ENCODE measurements at places on chromosomes 2 and 18.

GRCh38 chr2:227877421-227878310, 6.2 kb downstream of the DAW1 start:
- no peak for DNase-seq

- DNase-seq: no peak
Measured at GRCh38 chr2:173232956-173233744, 121.5 kb upstream of the CDCA7 start.

DNA sequence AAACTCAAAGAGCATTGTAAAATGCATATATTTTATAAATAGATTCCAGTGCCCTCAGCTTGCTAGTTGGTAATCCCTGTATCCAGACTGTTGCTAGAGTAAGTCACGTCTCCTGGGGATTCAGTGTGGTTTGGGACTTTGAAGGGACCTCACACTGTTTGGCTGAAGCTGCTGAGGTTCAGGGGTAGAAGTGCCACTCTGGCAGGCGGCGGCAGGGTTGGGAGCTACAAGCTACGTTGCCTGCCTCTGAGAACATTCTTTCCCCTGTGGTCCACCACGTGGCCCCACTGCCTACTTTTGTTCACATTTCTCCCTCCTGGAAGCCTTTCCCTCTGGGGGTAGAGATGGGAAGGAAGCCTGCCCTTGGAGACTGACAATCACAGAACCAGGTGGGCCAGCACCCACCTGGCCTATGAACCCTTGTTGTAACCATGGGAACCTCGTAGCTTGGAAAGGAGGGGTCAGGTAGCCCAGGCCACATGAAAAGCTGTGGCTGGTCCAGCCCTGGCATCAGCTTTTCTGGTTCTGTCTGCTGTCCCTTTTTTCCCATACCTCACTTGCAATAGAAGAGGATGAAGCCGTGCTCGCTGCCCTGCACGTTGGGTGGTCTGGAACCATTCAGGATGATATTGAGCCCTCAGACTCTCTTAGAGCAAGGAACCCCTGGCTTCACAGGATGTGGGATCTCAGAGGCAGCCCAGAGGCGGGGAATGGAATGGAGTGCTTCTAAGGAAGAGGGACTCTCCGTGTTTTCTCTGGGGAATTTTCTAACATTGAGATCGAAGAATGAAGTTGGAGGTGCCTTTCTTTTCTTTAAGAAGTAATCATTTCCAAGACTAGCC, 2.9 kb downstream of the RNF144A start:
- DNase-seq: no peak

- DNase-seq: no peak
Measured at GRCh38 chr2:200314976-200315567, 8.6 kb downstream of the SPATS2L start.

DNA sequence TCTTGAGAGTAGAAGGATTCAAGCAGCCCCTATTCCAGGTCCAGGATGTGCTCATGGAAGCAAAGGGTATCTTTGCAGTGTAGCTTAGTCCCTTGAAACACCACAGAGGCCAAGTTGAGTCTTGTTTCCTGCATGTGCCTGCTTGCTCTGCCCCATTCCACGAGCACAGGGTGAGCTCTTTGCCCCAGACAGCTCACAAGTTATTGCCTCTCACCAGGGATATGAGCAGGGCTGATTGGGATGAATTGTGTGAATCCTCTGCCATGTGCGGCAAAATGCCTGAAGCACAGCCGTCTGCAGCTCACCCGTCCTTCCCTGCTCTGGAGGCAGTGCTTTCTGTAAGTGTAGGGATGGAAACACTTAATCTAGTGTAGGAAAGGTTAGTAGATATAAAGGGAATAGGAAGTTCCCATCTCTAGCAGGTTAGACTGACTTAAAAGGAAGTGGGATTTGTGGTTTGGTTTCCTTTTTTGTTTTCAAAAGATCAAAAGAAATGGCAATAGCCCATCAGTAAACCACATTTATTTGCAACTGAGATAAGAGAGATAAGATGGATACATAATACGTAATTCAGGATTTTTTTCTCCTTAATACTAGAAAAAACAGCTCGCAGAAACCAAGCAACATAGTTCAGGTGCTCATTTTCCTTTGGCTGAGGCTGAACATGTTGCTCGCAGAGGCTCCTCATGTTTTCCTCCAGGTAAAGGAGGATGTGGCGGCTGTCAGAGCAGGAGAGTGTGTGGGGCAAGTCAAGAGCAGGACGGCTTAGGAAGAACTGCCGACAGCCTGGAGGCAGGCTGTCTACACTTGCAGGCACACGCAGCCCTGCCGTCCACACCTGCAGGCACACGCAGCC, 41.4 kb downstream of the TMEM182 start:
- DNase-seq: no peak

DNA sequence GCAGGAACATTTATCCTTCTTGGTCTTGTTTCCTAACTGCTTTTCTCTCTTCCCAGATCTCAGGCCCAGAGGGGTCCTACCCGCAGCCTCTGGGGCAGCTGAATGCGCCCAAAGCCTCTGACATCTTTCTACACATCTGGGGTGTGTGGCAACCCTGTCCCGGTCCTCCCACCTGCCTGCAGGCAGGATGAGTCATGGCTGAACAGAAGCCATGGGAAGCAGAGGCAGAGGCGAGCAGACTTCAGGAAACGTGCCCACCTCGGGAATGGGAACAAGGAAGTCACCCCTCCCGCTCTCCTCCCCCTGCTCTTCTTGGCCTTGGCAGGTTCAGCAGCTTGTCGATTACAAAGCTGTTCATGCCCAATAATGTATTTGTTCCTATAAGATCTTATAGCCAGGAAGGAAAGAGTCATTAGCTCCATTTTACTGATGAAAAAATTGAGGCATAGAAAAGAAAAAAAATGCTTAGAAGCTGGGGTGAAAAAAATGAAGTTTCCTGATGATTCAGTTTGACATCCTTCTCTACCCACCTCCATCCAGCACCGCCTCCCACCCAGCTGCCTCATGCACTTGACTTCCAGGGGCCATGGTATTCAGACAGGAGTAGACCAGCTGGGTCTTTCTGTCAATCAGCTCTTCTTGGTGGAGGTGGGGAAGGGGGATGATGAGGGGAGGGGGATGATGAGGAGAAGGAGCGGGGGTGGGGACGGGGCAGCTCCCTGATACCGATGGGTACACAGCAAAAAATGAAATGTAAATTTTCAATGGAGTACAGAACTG, 10.4 kb upstream of the KCNF1 start:
- DNase-seq: no peak

GRCh38 chr2:142940606-142941223, 63.3 kb downstream of the KYNU start:
- DNase-seq: no peak

DNA sequence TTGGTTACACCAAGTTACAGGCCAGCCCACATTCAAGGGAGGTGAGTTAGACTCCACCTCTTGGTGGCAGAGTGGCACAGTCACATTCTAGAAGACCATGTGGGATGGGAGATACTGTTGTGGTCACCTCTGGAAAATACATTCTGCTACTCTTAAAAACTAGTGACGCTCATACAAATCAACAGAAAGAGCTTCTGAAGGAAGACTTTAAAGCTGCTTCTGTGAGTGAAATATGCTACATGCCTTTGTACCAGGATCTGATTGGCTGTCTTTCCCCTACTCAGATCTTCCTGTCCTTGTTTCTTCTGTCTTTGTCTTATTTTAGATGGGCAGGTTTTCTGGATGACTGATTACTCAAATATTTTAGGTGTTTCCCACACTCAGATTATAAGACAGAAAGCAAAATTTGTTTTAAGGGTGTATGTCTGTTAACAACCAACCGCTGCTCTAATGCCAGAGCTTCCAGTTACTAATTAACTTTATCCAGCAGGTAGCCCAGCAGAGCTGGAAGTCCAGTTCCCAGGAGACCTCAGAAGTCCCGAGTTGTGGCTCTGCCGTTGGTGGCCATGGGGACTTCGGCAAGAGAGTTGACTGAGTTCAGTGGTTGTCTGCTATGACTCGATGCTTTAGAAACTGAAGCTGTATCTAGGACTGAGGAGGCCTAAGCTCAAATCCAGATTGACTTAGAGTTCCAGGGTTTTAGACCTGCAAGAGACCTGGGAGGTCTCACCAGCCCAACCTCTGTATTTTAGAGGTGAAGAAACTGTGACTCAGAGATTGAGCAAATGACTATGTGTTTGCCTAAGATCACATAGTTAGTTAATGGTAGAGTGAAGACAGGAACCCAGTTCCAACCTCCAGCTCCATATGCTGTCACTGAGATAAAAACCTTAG, 7.4 kb downstream of the IL1R2 start:
- DNase-seq: no peak

DNA sequence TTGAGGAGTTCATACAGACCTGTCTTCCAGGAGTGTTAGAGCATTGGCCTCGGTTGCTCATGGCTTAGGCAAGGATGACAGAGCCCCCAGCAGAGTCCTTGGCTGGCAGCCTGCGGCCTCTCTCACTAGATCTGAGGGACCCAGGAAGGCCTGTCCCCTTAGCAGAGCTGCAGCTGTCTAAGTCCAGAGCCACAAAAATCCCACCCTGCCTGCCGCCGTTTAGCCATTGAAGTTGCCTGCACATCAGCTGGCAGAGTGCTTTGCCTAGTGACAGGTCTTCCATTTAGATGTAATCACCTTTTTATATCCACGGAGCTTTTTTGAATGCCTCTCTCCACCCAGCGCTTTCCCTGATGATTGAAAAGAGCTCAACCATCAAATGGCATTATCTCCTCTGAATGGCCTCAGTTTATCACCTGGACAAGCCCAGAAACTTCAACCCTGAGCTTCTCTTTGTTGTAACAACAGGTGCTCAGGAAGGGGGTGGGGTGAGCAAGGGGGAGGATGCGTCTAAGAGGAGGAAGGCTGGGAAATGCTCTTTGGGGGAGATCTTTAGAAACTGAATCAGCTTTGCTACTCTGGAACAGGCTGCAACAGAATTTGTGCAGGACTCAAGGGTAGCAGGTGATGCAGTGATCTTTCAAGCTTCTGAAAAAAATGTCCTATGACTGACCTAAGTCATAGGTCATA, 71.9 kb downstream of the TNP1 start:
- DNase-seq: no peak

DNA sequence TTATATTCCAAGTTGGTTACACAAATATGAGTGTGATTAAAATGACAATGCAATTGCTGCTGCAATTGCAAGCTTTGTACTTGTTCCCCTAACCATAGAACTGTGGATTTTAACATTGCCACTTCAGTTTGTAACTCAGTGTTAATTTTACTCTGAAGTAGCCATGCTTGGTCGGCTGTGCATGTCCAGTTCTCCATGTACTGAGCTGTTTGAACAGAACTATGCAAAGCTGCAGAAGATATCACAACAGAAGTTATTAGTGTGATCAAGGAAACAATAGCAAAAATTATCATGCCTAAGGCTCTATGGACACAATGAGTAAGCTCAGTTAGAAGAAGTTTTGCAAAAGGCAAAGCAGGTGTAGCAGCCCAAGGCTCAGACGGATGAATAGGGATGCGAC, 45.3 kb downstream of the CXCR4 start:
- DNase-seq: no peak

GRCh38 chr2:71129114-71129901, 721 bp downstream of the MCEE start:
- no peak for DNase-seq

GRCh38 chr18:2394684-2395083, 176.6 kb downstream of the METTL4 start:
- DNase-seq: no peak

GRCh38 chr2:219621935-219622334, 5.5 kb upstream of the SLC4A3 start:
- no peak for DNase-seq

DNA sequence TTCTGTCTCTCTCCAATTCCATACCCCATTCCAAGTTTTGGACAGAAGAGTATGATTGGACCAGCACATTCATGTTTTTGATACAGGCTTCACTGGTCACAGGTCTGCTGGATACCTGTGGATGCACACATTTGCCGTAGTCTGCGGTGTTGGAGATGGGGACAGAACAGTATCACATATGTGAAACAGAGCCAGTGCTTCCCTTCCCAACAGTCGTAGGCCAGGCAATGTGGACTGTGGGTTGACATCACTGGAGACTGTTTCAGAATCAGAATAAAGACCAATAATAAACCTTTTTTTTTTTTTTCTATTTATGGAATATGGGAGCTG, 18.7 kb downstream of the ACSL3 start:
- no peak for DNase-seq

- no peak for DNase-seq
Measured at GRCh38 chr2:240048237-240048636, 5.1 kb downstream of the OR6B3 start.

- DNase-seq: no peak
Measured at GRCh38 chr2:109614715-109615636, 812 bp downstream of the SOWAHC start.

DNA sequence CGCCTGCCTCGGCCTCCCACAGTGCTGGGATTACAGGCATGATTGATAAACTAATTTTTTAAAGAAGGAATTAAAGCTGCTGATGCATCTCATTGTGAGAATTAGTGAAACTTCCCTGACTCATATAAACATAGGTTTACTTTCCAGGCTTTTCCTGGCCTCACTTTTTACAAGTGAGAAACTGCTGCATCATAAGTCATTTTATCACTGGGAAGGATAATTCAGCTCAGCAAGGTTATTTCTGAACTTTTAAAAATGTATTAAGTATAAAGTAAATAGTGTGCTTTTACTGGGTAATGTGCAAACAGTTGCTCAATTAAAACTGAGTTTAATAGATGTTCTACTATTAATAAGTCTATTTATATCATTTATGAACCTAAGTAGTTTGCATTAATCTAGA, 1130.3 kb upstream of the CDH2 start:
- DNase-seq: no peak

- DNase-seq: no peak
Measured at GRCh38 chr2:38446418-38446817, 69.3 kb upstream of the ATL2 start.

GRCh38 chr18:28684746-28685355, 507.9 kb upstream of the CDH2 start:
- DNase-seq: no peak

GRCh38 chr2:216807857-216808272, 52.0 kb downstream of the TNP1 start:
- DNase-seq: no peak

- DNase-seq: no peak
Measured at GRCh38 chr2:190666895-190667294, 18.0 kb downstream of the NAB1 start.

GRCh38 chr2:201639205-201639604, 4.1 kb downstream of the TMEM237 start:
- no peak for DNase-seq

- no peak for DNase-seq
Measured at GRCh38 chr18:71673954-71674353, 870.2 kb downstream of the CBLN2 start.

DNA sequence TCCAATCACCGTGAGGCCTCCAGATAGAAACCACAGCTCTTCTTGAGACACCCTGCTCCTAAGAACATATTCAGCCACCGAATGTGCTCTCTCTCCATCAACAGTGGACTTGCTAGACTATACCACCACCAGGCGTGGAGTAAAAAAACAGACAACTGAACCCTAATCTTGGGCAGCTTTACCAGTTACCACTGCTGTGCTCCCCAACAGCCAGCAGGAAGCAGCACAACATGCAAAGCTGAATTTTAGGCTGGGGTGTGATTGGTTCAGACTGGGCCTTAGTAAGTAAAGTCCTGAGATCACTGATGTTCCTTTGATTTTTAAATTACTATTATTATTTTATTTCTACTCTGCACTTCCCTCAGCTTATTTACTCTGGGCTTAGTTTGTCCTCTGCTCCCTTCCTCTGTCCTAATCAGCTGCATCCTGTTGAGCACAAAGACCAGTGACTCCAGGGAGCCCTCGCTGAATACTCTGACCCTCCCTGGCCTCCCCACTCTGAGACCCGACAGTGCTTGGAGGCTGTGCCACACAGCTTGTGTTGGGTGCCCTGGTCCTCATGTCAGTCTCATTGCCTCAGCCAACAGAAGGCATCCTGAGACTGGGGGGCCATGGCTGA, 21.9 kb downstream of the MRPL35 start:
- peak; percentile 74 for DNase-seq

Measured in K562 (cell line).